ENCODE measurements at places on chromosomes 12 and 14.

GRCh38 chr12:558580-558979 lies 98.8 kb downstream of the B4GALNT3 start:
- no peak for DNase-seq

DNA sequence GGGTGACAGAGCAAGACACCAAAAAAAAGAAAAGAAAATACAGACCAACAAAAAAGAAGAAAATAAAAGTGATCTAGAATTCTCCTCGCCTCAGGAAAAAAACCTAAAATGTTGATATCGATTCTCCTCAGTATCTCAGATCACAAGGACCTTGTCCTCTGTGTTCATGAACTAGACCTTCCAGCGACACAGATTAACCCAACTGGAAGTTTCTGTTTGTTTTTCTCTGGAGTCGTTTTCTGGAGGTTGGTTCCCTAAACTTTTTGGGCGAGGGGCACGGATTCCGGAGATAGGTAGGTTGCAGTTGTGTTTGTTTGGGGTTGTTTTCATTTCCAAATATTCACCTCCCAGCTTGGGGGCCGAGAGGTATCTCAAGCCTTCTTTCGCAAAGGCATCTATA lies 559 bp upstream of the RFC5 start:
- no peak for DNase-seq

- peak; percentile 77 for DNase-seq
Measured at GRCh38 chr12:89731089-89731488, 22.5 kb upstream of the ATP2B1 start.

- no peak for DNase-seq
Measured at GRCh38 chr14:64081174-64081746, 212.9 kb downstream of the ESR2 start.

- no peak for DNase-seq
Measured at GRCh38 chr12:90290980-90291975, 582.6 kb upstream of the ATP2B1 start.

DNA sequence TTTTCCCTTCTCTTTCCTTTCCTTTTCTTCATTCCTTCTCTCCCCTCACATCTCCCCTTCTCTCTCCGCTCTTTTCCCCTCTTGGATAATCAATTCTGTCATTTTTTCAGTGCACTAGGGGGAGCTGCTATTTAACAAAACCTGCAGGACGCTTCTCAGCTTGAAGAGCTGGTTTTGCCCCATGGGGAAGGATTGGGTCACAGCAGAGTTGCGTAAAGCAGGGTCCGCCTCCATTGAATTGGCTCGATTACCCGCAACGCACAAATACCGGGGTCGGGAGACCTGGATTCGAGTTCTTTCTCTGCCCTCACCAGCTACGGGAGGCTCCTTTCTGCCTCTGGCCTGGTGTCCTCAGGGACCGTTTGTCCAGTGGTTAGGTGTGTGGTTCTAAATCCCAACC lies 42.1 kb upstream of the CHGA start:
- no peak for DNase-seq

DNA sequence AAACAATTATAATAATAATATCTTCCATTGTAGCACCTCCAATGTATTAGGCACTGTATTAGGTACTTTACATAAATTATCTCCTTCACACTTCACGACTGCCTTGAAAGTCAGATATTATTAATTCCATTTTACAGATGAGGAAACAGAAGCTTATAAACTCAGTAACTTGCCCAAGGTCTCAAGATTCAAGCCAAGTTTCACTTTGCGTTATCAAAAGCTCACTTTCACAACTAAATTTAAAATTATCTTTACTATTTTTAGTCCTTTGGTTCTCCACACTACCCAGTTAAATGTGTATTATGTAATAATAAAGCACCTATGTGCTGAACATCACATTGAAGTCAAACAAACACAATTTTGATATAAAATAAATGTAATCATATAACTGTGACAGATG lies 55.8 kb downstream of the NUMB start:
- no peak for DNase-seq

DNA sequence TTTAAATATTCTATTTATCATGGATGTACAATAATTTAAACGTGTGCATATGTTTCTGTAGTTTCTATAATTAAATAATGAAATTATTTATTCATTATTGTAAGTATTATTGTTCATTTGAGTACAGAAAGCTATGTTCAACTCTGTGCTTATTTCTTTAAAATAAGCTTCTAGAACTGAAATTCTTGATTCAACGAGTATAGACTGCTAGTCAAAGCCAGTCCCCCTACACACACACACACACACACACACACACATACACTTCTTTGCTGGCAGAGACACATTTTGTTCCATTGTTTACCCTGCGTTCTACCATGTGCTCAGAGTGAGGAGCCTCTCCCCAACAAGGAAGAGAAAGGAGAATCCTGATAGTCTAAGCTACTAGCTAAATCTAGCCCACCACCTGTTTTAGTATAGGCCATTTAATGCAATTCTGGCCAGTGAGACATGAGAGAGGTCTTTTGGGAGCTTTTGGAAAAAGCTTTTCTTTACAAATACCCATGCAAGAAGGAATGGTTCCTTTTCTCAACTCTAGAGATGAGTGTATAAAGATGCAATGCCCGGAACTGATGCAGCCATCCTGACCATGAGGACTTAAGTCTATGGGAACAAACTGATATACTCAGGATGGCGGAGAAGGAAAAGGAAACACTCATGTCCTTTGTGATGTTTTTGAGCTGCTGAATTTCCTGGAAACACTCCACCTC lies 161.4 kb downstream of the NDUFA12 start:
- no peak for DNase-seq

DNA sequence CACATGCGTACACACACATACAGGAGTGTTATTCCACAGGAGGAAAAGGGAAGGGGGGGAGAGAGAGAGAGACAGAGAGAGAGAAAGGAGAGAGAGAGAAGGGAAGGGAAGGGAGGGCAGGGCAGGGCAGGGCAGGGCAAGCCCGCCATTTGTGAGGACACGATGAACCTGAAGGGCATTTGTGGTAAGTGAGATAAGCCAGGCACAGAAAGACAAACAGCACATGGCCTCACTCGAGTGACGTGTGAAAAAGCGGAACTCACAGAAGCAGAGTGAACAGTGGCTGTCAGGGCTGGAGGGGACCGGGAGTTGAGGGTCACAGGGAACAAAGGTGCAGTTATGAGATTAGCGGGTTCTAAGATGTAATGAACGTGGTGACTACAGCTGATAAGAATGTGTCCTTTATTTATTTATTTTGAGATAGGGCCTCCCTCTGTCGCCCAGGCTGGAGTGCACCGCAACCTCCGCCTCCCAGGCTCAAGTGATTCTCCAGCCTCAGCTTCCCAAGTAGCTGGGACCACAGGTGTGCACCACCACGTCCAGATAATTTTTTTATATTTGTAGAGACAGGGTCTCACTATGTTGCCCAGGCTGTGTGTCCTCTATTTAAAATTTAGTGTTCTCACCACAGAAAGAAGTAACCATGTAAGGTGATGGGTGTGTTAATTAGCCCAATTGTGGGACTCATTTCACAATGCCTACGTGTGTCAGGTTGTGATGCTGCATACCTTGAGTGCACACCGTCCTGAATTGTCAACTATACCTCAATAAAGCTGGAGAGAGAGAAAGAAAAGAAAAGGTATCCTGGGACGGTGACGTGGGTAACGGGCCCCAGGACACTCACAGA lies 18.7 kb upstream of the FBRSL1 start:
- no peak for DNase-seq

- DNase-seq, result no peak
Measured at GRCh38 chr14:70281939-70282338, 77.5 kb downstream of the COX16 start.

DNA sequence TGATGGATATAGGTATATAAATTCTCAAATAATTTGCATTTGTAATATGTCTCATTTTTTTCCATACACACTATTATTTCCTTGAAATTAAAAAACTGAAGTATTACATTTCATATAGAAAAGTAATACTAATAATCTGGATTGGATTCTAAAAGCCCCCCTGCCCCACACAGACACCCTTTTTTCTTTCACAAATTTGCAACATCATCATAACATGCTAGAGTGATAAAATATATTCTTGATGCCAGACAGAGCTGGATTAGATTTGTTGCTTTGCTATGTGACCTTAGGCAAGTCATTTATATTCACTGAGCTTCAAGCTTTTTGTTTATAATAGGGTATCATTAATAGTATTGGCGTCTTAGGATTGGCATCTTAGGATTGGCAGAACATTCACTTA lies 6.7 kb upstream of the PKP2 start:
- no peak for DNase-seq

GRCh38 chr14:22545842-22546721 lies 42.9 kb downstream of the DAD1 start:
- DNase-seq, result no peak

DNA sequence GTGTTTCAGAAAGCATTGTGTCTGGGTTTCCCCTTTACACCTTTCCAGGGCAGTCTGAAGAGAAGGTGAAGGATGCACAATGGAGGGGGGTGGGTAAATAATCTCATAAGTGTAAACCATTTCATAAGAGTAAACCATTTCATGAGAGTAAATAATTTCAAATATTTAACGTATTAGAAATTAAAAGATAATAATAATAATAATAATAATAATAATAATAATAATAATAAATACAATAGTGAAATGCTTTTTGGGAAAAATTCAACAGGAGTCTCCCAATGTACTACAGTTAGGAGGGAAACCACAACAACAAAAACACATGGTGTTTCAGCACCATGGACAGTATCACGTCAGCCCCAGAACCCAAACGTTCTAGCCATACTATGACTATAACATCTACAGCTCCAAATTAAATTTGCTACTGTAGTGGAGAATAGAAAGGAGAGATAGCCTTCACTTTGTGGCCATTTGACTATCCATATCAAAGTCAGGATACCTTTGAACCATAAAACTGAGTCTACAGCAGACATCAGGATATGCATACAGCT lies 691.8 kb downstream of the BCL11B start:
- DNase-seq, result no peak

GRCh38 chr14:61854898-61855297 lies 92.7 kb downstream of the SNAPC1 start:
- DNase-seq, result no peak

DNA sequence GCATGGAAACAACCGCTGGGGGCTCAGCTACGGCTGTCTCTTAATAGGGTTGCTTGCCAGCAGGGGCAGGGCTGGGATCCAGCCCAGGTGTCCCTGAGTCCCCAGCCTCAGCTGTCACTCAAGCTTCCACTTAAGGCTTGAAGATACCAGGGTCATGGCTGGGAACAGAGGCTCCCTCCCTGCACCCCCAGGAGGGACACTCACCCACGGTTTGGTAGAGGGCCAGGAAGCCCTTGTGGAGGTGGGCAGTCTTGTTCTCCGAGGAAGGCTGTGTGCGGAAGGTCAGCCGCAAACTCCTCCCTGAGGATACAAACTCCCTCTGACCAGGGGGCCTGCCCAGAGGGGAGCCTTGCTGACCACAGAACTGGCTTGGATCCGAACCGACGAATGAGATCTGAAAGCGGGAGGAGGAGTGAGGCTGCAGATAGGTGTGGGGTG lies 7.3 kb downstream of the C1RL start:
- DNase-seq, result no peak

DNA sequence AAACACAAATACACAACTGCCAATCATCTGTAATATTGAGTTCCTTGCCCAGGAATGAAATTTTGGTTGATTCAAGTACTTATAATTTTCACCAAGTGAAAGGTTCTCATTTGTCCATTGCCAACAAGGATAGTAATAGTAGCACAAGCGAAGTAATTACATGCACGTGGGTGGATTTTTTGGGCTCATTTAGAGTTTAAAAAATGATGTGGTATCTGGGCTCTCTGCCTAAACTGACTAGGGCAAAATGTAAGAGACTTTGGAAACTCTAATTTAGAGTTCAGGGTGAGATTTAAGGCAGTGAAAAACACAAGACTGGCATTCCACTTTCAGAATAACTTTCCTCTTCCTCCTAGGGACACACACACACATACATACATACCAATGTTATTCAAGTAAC lies 111.7 kb downstream of the MYRFL start:
- no peak for DNase-seq

- DNase-seq, result no peak
Measured at GRCh38 chr12:106317406-106318082, 15.0 kb downstream of the TCP11L2 start.

DNA sequence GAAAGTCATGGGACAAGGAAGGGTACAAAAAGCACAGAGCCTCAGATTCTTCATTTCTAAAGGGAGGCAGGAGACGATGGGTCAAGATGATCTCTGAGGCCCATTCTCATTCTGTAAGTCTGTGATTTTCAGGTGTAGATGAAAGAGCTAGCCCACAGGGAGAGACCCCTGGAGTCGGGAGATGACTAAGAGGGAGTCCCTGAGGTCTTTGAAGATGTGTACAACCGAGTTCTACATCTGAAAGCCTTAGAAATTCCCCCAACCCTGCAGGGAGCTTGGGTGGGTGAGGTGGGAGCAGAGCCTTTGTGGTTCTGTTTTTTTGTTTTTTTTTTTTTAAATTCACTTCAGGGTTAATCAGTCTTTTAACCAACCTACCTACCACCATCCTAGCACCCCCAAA lies 3.1 kb downstream of the WNT10B start:
- DNase-seq, result no peak

DNA sequence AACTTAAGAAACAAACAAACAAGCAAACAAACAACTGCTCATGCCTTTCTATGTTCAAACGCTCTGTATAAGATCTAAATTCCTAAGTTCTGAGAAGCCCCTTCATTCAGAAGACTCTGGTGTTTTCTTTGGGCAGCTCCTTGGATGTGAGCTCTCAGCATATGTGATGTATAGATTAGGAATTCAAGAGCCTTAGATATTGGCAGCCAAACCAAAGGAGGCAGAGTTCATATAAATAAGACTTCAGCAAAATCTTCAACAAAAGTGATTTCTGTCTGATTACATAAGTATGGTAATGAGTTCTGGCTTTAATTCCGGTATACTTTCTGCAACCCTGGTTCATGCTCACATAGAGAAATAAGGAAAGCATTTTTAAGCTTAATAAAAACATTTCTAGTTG lies 145.6 kb downstream of the DYRK2 start:
- DNase-seq, result peak; percentile 22

DNA sequence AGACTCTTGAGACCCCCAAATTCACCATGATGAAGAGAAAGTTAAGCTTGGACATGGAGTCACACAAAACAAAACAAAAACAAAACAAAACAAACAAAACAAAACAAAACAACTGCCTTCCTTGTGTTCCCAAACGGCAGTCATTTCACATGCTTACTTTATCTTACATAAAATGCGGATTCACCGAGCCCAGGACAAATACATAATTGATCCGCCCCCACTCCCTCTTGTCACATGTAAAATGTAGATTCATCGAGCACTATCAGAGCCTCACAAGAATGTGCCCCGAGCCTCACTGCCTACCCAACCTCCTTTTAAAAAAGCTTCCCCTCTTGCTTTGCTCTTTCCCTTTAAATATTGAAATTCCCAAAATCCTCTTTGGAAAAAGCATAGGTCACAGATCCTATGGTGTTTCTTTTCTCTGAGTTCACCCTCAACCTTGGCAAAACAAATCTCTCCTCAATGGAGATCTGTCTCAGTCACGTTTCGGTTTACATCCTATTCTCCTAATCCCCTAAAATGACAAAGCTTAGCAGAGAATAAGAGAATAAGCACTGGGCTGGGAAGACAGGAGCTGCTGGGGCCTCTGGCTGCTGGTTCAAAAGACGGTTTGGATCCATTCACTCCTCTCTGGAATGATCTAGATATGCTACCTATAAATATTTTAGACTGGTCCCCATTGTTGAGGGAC lies 83.7 kb downstream of the NINJ2 start:
- no peak for DNase-seq
